ENCODE measurements at places on chromosomes 6 and 20. TPM values are rescaled to one million over a fixed set of nuclear protein-coding genes. Genes with fewer than 3 reads are reported as not detected.

The OPN5 gene
- total RNA-seq: not detected

The MOXD1 gene
- 1.3 TPM for total RNA-seq

The RAMACL gene
- 0.52 TPM for total RNA-seq

- no peaks in the 10 kb centered on the region for H3K36me3 ChIP-seq
- H3K27me3 ChIP-seq: no peaks in the 10 kb centered on the region
- DNase-seq: no peak
- no peak overlapping the region for H3K27ac ChIP-seq
- H3K4me3 ChIP-seq: no peak overlapping the region
- no peaks in the 10 kb centered on the region for H3K4me1 ChIP-seq
Measured at GRCh38 chr6:2047855-2048254, 197.6 kb downstream of the GMDS start.

DNA sequence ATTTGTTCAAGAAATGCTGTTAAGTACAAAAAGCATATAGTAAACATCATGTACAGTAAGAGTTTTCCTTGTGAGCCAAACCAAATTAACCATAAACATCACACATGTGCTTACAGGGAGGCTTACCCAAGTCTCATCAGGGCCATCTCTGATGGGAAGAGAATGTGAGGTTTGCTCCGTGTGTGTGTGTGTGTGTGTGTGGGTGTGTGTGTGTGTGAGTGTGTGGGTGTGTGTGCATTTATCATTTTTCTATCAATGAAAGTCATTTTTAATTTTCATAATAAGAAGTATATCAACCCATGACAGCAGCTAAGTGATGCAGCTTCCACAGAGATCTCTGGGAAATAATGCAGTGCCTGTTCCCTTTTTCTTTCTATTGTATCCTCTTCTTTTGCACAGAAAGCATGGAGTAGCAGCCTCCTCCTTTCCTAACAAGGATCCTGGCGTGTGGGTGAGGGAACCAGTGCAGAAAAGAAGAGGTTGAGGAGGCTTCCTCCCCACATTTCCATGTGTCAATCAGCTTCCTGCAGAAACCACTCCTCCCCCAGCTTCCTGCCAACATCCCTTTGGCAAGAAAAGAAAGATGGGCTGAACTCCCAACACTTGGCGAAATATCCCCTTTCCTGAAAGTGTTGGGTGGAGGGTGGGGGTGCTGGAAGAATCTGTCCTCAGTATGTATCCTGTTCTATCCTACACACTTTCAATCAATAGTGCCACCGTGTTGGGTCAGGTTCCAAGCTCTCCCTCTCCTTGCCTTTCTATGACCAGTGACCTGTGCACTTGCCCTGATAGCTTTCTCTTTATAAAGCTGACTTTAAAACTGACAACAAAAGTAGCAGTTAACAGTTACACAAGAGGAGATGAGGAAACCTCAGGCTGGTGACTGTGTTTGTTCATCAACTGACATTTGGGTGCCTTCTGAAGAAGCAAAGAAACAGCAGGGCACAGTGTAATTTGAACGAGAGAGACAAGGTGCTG lies 251.8 kb upstream of the CITED2 start:
- H3K27me3 ChIP-seq: no peaks in the 10 kb centered on the region
- no peaks in the 10 kb centered on the region for H3K36me3 ChIP-seq
- H3K4me1 ChIP-seq: no peaks in the 10 kb centered on the region
- no peak overlapping the region for H3K4me3 ChIP-seq
- DNase-seq: no peak

DNA sequence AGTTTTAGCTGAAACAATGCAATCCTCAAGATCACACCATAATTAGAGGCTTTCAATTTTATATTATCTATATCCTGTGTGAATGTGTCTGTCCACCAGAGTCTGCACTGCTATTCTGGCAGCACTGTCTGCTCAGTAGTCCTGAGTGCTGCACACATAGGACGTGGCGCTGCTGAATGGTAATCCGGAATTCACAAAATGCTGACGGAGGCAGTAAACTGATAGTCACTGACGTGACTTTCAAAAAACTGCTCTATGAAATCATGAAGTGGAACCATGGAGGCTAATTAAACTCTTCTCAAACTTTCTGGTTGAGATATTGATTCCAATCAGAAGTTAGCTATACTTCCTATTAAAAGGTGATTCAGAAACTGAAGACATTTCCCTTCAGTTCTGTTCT lies 190.8 kb upstream of the NOX3 start:
- no peaks in the 10 kb centered on the region for H3K36me3 ChIP-seq
- no peaks in the 10 kb centered on the region for H3K27me3 ChIP-seq
- H3K4me3 ChIP-seq: no peak overlapping the region
- peaks cover 11% of the 10 kb centered on the region for H3K4me1 ChIP-seq

DNA sequence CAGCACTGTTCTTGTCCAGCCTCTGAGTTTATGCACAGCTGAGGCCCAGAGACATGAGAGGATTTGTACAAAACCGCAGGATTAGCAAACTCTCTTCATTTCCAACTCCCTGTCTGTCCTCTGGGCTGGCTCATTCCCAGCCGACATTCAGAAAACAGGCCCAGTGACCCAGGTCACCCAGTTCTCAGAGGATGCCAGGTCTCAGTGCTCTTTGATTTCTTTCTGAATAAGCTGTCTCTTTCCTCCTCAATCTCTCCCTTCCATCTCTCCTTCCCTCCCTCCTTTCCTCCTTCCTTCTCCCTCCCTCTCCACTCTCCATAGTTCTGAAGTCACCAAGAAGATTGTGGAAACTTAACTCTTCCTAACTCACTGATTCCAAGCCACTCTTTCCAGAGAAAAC lies 372.7 kb upstream of the SULF2 start:
- no peaks in the 10 kb centered on the region for H3K36me3 ChIP-seq
- peak; percentile 42 for DNase-seq
- no peaks in the 10 kb centered on the region for H3K27me3 ChIP-seq
- H3K27ac ChIP-seq: peak overlapping the region; percentile 89

DNA sequence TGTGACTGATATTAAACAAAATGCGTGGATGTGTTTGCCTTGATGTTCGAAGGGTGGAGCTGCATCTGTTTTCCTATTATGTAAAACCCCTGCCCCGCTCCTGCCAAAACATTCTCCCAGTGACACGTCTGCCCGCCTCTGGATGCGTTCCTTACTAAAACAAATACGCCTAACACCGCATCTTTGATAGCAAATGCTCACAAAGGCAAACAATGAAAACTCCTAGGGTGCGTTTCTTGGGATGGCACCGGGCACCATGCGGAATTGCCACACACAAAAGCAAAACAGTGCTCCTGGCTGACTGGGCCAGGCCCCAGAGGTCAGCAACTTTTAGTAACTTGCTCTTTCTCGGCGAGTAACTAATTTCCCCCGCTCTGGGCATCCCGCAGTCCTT lies 9.0 kb upstream of the FOXC1 start:
- no peaks in the 10 kb centered on the region for H3K4me1 ChIP-seq
- no peaks in the 10 kb centered on the region for H3K36me3 ChIP-seq
- H3K27ac ChIP-seq: no peak overlapping the region
- H3K27me3 ChIP-seq: no peaks in the 10 kb centered on the region

The FAM83C gene
- total RNA-seq: not detected
